ENCODE measurements at places on chromosomes 16 and 17. TPM values are rescaled to one million over a fixed set of nuclear protein-coding genes. Genes with fewer than 3 reads are reported as not detected.

Gene CRYBA1
- total RNA-seq, result not detected

Gene TXNDC17
- 53.2 TPM for total RNA-seq

Gene HOXB13
- not detected for total RNA-seq

Gene PRAC2
- not detected for total RNA-seq

Gene DNAAF1
- 0.14 TPM for total RNA-seq

Gene SLC22A31
- total RNA-seq, result not detected

Gene GRAP
- total RNA-seq, result 1.7 TPM

Gene OR3A3
- total RNA-seq, result not detected

Gene IL21R
- total RNA-seq, result 0.05 TPM

Gene WFDC1
- total RNA-seq, result 1.3 TPM

Gene MLKL
- 3.2 TPM for total RNA-seq

Gene KLHL10
- total RNA-seq, result not detected

Gene CMTM1
- 1.0 TPM for total RNA-seq

Gene CTU2
- 13.1 TPM for total RNA-seq

Gene CALB2
- 0.36 TPM for total RNA-seq

Gene TK2
- 18.6 TPM for total RNA-seq

Gene TNFRSF17
- total RNA-seq, result not detected

Gene EPX
- not detected for total RNA-seq

Gene CDYL2
- total RNA-seq, result 3.2 TPM

Gene MAPT
- 28.6 TPM for total RNA-seq

Gene TPPP3
- 15.5 TPM for total RNA-seq

Gene SPATA33
- 3.6 TPM for total RNA-seq

Gene ACSM2B
- not detected for total RNA-seq

Gene GAST
- not detected for total RNA-seq

Gene SRL
- 445 TPM for total RNA-seq

Gene NOXO1
- total RNA-seq, result not detected

Gene CDRT4
- 1.4 TPM for total RNA-seq

Gene KRTAP3-2
- total RNA-seq, result not detected

Gene ITGAE
- 19.6 TPM for total RNA-seq

Gene BICDL2
- 0.05 TPM for total RNA-seq

Gene CRYM
- total RNA-seq, result 147 TPM

Gene OTOP2
- not detected for total RNA-seq

Gene RPL26
- total RNA-seq, result 960 TPM

Gene DNAH3
- total RNA-seq, result 1.8 TPM

Gene SLFN14
- total RNA-seq, result not detected

Gene PRKCB
- 1.6 TPM for total RNA-seq

Gene DOC2A
- 0.66 TPM for total RNA-seq

Gene VASN
- 5.5 TPM for total RNA-seq

Gene NAT9
- total RNA-seq, result 18.6 TPM

Gene DPEP3
- not detected for total RNA-seq

Gene CLEC19A
- total RNA-seq, result not detected

Gene SLC38A8
- total RNA-seq, result not detected

Gene MYH11
- 15.6 TPM for total RNA-seq

Gene TBC1D3G
- total RNA-seq, result not detected

Gene CNTNAP4
- not detected for total RNA-seq

Gene HSD17B2
- total RNA-seq, result not detected

Gene FBXW10B
- total RNA-seq, result 1.0 TPM

Gene FNDC8
- not detected for total RNA-seq

Gene ARHGDIG
- total RNA-seq, result 7.0 TPM

Gene SLC5A10
- total RNA-seq, result not detected

Gene CTF1
- 9.6 TPM for total RNA-seq

Gene TBC1D3
- total RNA-seq, result not detected

Gene MPV17L
- total RNA-seq, result 7.0 TPM

Gene PIK3R5
- 2.7 TPM for total RNA-seq

Gene CRLF3
- 4.7 TPM for total RNA-seq

Gene CDK10
- total RNA-seq, result 26.7 TPM

Measured in left ventricle myocardium inferior (tissue), 1 donor.